GM12864 (cell line): ENCODE measurements at places on chromosomes 2 and 18.

DNA sequence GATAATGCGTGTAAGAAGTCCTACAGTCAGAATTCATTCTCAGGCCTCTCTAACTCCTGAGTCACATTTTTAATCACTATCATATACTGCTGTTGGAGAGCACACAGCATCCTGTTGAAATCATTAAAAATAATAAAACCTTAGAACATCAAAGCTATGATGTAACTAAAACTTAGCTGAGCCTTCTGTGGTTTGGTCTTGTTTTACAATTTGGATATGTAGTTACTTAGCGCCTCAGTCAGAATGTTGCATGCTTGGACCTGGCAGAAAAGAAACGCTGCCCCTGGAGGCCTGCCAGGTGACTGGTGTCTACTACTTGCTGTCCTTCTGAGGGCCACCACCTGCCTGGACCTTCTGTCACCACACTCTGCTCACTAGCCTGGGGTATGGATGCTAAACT, 261.1 kb upstream of the RASGRP3 start:
- no peak for DNase-seq

DNA sequence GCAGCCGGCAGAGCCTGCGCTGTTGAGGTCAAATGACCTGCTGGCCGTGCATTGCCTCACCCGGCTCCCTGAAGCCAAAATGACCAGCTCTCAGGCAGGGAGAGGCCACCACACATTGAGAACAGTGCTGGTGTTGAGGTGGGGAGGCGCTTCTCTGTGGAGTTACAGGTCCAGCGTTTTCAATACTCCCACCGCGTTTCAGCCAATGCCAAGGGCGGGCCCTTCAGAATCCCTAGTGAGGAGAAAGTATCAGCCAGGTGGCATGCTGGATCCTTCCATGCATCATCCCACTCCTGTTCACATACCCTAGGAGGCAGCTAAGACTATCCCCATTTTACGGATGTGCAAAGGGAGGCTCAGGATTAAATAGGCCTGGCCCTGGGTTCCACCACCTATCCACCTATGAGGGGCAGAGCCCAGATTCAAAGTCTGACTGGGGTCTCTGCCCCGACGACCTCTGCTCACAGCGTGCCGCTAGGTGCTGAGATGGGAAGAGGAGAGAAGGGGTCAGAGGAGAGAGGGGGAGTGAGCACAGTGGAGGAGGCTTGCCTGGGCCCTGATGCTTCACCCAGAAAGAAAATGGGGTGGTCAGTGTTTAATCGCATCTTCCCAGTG, 137.6 kb upstream of the ID2 start:
- no peak for DNase-seq

GRCh38 chr2:126910637-126911036, 11.9 kb downstream of the TEX51 start:
- no peak for DNase-seq

- DNase-seq: no peak
These were observed 25.5 kb downstream of the CHST10 start for GRCh38 chr2:100391735-100392515.

- no peak for DNase-seq
These were observed 1889.7 kb upstream of the CELF4 start for GRCh38 chr18:39455285-39455684.

- no peak for DNase-seq
These were observed 263.8 kb upstream of the CDH19 start for GRCh38 chr18:66867653-66868052.

- DNase-seq: no peak
These were observed 46.5 kb downstream of the RNF144A start for GRCh38 chr2:6963727-6964126.
